ENCODE measurements at places on chromosomes 1 and 21.

DNA sequence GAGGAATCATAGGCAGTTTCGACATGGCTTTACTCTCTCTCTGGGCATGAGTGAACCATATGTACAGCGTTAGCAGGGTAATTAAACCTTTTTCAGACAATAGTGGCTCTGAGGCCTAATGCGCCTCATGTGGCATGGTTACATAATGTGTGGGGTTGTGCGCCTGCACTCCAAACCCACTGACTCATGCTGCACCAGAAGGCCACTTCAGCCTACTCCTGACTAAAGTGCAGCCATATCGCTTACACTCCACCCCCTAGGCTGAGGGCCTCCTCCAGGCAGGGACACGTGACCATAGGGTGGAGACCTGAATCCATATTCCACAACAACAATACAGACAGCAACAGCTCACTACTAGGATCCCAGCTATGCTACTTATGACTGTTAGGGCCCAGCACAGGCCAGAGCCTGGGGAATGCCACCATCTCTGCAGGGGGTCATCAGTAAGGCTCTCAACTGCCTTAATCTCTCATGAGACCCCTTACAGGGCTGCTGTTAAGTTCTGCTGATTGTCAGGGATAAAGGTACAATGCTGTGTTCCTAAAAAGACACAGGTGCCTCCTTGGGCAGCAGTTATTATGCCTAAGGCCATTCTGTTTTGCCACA is 13.4 kb upstream of the ODF2L start:
- DNase-seq = no peak

- no peak for DNase-seq
Measured at GRCh38 chr1:24074817-24075589, 36.9 kb downstream of the MYOM3 start.

DNA sequence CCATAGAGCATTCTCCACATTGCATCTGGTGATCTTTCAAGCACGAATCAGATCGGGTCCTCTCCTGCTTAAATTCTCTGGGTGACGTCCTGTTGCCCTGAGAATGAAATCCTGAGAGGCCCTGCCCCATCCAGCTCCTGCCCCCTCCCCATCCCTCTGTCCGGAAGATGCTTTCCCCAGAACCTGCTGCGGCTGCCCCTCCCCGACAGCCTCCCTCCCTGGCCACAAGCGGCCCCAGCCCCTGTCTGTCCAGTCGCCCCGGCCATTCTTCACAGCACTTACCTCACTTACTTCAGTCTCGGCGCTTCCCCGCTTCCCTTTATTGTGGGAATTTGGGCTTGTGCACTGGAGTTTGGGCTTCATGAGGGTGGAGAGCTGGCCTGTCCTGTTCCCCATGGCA is 40.3 kb downstream of the TAS1R2 start:
- no peak for DNase-seq

DNA sequence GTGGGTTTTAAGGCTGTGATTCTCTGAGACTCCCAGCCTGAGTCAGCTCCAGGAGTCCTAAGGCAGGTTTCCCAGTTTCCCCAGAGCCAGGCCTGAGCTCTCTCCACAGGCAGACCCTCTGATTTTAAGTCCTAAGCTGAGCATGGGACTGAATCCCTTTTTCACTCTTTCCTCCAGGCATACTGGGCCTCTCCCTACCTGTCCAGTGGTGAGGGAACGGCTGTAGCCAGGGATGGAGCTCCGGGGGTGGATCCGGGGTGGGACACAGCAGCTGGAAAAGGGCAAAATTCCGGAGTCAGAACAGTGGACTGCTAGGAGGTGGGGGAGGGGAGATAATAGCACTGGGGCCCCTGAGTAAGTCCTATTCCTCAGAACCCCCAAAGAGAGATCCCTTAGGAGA is 30.0 kb downstream of the DLGAP3 start:
- DNase-seq = no peak

- no peak for DNase-seq
Measured at GRCh38 chr1:78047106-78047505, 1.3 kb downstream of the GIPC2 start.

GRCh38 chr1:9721606-9722377 is 70.3 kb downstream of the PIK3CD start:
- peak; percentile 79 for DNase-seq

DNA sequence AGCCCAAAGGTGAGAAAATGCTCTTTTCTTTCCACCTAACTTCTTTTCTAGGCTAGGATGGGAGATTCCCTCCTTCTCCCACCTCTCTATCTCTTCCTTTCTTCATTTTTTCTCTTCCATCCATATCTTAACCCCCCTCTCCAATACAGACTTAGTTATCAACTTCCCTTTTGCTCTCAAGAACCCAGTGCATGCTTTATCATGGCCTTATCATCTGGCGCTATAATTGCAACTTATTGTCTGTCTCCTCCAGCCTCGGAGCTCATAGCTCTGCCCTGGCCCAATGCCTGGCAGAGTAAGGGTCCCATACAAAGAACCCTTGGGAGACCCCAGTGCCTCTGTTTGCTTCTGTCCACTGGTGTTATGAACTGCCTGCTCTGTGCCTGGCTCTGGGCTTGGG is 71.0 kb upstream of the NFASC start:
- DNase-seq = no peak

GRCh38 chr1:19338323-19338762 is 26.2 kb downstream of the SLC66A1 start:
- no peak for DNase-seq

DNA sequence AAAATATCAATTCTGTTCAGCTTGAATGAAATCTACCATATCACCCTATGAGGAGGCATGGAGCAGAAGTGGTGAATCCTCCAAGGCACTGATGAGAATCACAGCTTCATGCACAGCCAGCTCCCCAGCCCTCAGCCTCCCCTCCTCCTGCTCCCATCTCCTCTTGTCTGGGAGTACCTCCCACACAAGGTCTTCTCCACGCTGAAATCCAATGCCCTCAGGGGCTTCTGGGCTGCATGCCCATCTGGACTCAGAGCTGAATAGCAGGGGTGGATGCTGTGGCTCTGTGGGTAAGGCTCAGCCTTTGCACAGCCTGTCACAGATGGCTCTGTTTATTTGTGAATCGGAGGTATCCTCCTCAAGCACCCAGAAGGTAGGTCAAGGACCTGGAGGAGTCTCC is 48.6 kb downstream of the KCNC4 start:
- no peak for DNase-seq

- DNase-seq = no peak
Measured at GRCh38 chr21:21010698-21011097, 12.5 kb downstream of the NCAM2 start.

DNA sequence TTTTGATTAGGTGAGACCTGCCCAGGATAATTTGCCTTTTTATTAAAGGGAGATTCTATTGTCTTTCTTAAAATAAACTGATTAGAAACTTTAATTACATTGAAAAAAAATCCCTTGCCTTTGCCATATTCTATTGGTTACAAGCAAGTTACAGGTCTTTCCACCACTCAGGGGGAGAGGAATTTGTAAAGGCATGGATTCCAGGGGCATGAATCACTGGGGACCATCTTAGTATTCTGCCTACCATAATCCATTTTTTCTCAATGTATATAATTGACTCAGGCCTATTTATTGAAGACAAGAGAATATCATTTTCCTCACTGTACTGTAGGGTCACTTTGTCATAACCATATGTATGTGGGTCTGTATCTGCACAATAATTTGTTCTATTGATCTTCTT is 124.3 kb upstream of the PDE4B start:
- DNase-seq = no peak

- no peak for DNase-seq
Measured at GRCh38 chr21:30337772-30338171, 278 bp upstream of the KRTAP27-1 start.

DNA sequence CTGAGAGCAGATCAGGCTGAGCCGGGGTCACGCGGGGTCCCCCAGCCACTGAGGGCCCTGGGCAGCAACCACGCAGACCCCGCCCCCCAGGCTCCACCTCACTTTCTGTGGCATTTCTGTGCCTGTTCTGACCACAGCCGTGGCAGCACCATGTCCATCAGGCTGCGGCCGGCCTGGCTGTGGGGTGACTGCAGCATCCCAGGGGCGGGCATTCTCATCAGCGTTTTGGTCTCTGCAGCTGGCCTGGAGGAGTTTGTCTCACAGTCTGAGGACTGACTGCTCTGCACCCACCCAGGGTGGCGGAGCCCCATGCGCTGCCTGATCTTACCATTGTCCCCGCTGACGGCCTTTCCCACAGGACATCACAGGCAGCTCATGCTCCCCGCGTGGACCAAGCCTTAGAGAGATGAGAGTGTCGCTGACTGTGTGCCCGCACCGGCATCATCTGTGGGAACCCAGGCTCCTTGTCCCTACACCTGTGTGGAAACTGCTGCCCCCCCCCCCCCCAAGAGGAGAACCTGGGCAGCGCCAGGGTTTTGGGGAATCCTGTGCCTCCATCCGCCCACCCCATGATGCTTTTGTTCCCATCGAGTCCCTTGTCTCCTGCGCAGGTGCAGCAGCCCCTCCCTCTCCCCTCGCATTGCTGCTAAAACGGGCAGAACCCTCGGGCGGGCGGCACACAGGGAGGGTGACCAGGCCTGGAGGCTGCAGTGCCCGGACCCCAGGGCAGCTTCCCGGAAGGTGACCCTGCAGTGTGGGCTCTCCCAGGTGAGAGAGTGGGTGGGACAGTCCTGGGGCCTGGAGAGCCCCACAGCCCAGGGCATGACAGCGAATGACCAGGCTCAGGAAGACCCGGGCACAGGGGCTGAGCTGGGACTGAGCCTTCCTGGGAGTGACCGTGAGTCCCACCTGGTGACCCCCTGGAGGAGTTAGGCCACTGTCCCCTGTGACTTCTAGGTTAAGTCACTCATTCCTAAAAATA is 1.8 kb downstream of the KRTAP10-1 start:
- DNase-seq = no peak

- DNase-seq = no peak
Measured at GRCh38 chr1:198934901-198935305, 296.1 kb downstream of the PTPRC start.

DNA sequence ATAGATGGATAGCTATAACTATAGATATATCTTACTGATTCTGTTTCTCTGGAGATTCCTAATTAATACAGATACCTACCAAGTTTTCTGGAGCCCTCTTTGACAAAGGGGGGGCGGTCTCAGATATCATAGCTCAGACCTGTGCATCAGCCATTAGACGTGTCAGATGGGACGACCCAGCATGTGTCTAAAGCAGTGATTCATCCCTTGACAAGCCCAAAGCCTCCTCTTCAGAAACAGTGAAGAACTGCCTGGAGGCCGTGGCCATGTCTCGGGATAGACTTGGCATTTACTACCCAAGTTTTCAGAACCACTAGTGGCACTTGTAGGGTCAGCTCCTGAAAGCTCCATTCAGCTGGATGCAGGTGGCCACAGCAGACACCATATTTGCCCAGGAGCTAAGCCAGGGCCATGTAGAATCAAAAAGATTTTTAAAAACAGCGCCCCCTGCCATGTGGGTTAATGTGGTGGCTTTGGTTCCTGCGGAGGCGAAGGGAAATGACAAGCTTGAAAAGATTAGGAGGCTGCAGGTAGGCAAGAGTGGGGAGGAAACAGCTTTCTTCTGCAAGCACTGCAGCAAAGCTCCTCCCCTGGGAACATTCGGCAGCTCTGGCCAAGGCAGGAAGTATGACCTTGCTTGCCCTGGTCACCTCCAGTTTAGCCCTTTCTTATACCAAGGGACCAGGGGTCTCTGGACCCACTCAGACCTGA is 82.2 kb downstream of the FBXO2 start:
- DNase-seq = peak; percentile 36

DNA sequence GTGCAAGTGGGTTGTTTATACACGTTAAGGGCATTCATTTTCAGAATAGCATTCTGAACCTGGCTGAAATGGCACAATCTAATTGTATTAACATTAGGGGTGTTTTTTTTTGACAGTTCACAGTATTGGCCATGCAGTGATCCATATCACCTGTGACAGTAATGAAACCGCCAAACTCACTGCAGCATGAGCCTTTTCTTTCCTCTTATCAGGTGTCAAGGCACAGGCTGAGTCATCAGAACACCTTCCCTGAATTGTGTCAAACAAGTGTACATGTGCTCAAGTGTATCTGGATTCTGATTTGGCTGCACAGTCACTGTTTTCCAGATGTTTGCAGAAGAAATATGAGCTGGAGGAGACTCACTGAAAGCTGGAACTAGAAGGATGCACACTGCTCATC is 47.7 kb upstream of the C8B start:
- no peak for DNase-seq

DNA sequence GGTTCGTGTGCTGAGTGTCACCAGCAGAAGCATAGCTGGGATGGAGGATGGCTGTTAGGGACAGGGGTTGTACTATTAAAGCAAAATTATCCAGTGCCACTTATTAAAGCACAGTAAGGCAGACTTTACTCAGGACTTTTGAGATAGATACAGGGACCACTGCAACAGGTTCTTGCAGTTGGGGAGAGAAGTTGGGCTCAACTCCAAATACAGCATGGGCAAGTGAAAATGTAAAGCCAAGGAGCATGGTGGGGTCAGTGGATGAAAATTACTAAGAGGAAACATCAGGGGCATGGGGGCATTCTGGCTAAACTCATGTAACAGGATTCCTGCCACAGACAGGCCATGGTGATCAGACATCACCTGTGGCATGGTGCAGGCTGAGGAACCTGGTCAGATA is 15.0 kb upstream of the REN start:
- DNase-seq = no peak

DNA sequence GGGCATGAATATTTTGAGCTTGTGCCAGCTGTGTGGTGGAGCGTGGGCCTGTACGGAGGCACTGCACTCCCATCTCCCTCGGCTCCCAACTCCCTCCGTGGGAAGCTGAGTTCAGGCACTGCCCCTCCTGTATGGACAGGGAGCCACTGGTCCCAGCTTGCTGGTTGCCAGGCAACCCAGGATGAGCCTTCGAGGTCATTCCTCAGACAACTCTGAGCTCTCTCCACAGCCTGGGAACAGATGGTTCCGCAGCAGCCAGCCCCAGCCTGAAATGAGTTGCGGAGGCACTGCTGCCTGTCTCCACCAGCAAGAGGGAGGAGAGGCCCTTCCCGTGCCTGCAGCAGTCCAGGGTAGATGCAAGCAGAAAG is 58.4 kb upstream of the TENT5B start:
- no peak for DNase-seq

GRCh38 chr1:23291706-23292105 is 52.4 kb downstream of the HNRNPR start:
- no peak for DNase-seq

- no peak for DNase-seq
Measured at GRCh38 chr1:234498448-234499118, 19.6 kb upstream of the TARBP1 start.

DNA sequence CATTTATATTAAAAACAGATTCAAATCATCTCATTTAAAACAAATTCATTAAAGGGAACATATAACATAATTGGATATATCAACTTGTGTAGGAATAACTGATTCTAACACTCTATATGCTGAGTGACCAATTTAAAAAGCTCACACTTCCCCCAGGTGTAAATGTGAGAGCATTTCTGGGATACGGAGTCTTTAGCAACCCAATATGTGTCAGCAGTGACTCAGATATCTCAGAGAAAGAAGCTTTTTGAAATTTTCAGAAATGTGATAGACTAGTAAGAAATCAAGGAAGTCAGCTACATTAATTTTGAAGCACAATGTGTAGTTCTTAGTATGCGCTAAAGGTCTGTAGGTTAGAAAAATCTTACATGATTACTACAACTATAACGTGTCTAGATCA is 87.9 kb upstream of the SERTAD4 start:
- no peak for DNase-seq

All from HuH-7.5 (cell line).